ENCODE measurements at places on chromosomes 16 and 17. TPM values are rescaled to one million over a fixed set of nuclear protein-coding genes. Genes with fewer than 3 reads are reported as not detected.

The RDM1 gene
- 3.2 TPM for total RNA-seq

The GPR139 gene
- not detected for total RNA-seq

The CLDN6 gene
- not detected for total RNA-seq

The HAP1 gene
- 0.69 TPM for total RNA-seq

The FLCN gene
- 27.1 TPM for total RNA-seq

The CLEC3A gene
- not detected for total RNA-seq

GRCh38 chr16:65684230-65684629 is 562.4 kb upstream of the CDH11 start:
- no peak for DNase-seq

- DNase-seq = no peak
Observed at GRCh38 chr16:47028767-47029377, 55.4 kb upstream of the DNAJA2 start.

GRCh38 chr17:34364751-34365150 is 1.7 kb upstream of the CCL1 start:
- DNase-seq = no peak

- DNase-seq = no peak
Observed at GRCh38 chr17:79098282-79098867, 23.8 kb downstream of the ENGASE start.

GRCh38 chr16:53091466-53092211 is 36.8 kb downstream of the CHD9 start:
- no peak for DNase-seq

GRCh38 chr16:53502331-53503269 is at the start of gene AKTIP:
TSS of gene AKTIP (minus strand) at chr16:53503209. CDS start at chr16:53500259, 2,950 bp downstream.
- no peak for DNase-seq

DNA sequence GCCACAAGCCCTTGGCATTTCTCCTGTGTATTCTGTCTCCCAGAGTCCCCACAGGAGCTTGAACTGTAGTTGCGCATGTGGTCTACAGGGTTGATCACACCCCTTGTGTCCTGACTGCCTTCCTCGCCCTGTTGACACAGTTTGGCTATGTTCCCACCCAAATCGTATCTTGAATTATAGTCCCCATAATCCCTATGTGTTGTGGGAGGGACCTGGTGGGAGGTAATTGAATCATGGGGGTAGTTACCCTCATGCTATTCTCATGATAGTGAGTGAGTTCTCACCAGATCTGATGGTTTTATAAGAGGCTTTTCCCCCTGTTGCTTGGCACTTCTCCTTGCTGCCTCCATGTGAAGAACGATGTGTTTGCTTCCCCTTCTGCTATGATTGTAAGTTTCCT is 21.2 kb downstream of the ADAD2 start:
- no peak for DNase-seq

DNA sequence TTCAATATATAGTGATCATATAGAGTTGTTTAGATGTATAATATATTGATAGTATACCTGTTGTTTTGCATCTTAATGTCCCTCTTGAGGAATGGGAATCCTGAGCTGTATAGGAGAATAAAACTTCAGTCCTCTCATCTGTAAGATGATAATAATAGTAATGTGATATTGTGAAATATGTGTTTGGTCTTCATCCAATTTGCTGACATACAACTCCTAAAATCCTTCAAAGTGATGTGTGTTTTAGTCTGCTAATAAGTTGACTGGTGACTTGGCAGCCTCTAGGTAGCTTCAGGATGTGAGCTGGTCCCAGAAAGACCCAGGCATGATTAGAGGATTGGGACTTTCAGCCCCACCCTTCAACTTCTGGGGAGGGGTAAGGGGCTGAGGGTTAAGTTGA is 22.8 kb upstream of the NFAT5 start:
- no peak for DNase-seq

All from NCI-H460 (cell line).